Activated CD8-positive, alpha-beta memory T cell treated with anti-CD3 and anti-CD28 coated beads for 1 hour (primary cell): ENCODE measurements at places on chromosomes 3 and 15.

- DNase-seq = no peak
Observed at GRCh38 chr15:58666957-58667356, 82.5 kb downstream of the ADAM10 start.

- no peak for DNase-seq
Observed at GRCh38 chr3:55569033-55569599, 82.0 kb upstream of the WNT5A start.

DNA sequence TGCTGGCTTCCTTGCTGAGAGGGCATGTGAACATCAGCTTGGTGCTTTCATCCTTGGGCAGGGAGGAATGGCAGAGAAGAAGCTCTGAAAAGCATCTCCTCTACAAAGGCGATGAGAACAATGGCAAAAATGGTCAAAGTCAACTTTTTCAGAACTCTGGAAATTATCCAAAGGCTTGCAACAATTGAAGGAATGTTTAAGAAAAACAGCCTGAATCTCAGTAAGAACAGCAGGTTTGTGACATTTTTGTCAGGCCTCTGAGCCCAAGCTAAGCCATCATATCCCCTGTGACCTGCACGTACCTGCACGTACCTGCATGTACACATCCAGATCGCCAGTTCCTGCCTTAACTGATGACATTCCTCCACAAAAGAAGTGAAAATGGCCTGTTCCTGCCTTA, 51.8 kb downstream of the ONECUT1 start:
- DNase-seq = no peak

- DNase-seq = no peak
Observed at GRCh38 chr15:57444877-57445513, 68.7 kb downstream of the CGNL1 start.

GRCh38 chr15:44698641-44699040, 12.5 kb downstream of the PATL2 start:
- no peak for DNase-seq

GRCh38 chr3:70312336-70312735, at the start of gene MDFIC2:
Gene MDFIC2, minus strand, starts transcription at chr3:70312638. Its CDS starts 665 bp downstream, at chr3:70311973.
- DNase-seq = no peak

- DNase-seq = no peak
Observed at GRCh38 chr3:14980689-14981088, 33.3 kb downstream of the NR2C2 start.

- no peak for DNase-seq
Observed at GRCh38 chr3:188080091-188080490, 73.9 kb upstream of the LPP start.

GRCh38 chr3:188205992-188206416, 52.0 kb downstream of the LPP start:
- no peak for DNase-seq

- DNase-seq = no peak
Observed at GRCh38 chr3:123678108-123678511, 93.3 kb upstream of the HACD2 start.

DNA sequence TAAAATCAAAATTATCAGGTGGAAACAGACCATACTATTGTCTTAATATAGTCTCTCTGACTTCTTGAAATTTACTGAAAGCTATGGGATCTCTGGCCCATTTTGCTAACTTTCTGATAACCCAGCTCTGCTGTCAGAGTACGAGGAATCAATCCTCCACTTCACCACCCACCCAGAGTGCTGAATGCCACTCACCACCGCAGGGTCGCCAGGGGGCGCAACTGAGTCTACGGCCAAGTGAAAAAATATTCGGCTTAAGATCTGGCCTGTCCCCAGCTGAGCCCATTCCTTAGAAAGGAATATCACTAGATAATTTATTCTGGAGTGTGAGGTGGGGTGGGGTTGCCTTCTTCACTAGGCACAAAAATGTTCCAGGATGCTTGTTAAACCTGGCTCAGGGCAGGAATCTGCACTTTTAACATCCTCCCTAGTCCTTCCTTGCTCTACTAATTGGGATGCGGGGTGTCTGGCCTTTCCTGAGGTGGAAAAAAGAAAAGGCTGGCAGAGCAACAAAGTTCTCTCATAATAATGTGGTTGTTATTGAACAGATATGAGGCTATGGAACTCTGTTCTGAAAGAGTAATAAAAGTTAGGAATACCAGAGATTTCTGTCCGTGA, 520.6 kb downstream of the MFSD1 start:
- DNase-seq = no peak

DNA sequence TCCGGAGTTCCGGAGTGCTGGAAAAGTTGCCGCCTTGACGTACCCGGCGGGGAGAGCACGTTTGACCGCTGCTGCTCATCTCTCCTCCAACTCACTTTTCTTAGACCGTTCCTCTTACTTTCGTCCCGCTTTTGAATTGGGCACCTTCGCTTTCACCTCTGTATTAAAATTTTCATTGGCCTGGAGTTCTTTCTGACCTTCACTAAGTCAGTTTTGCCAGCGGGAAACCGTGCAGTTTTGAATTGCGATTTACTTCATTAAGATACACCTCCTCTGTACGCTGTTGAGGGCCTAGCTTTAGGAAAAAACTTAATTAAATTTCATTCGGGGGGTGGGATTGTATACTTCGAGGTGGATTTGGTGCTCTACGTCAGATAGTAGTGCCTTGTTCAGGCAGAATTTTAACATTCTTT, 1.3 kb downstream of the GMPS start:
- no peak for DNase-seq
